ENCODE measurements at places on chromosomes 1 and 21.

DNA sequence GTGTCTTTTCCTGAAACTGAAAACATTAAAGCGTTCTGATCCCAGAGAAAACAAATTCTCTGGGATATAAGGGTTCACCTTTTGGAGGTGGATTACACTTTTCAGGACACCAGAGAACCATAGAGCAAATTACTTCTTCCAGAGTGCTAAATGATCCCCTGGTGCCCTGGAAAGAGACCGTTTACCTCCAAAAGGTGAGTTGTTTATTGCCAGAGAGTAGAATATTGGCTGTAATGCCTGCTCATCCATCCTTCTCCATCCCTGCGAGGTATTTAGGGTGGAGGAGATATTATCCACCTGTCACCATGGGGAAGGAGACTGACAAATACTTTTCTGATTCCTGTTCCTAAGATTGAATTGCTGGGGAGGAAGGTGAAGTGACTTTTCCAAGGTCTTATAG lies 30.4 kb downstream of the PBX1 start:
- ATAC-seq: no peak

DNA sequence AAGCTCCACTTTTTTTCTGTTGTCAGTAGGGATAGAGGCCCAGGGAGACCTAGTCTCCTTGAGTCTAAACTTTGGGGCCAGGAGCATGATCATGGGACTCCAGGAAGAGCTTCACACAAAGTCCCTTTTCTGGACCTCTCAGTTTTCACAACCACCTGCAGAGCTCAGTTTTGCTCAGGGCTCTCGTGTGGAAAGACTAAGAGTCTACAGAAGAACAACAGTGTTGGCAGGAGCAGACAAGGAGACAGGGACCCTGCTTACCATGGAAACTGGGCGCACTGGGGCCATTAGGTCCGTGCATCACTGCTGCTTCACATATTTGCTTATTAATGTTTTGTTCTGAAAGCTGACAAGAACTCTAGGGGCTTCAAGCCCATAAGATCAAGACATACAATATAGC lies 63.9 kb upstream of the HSD17B7 start:
- ATAC-seq: no peak

GRCh38 chr1:199287647-199288046 lies 648.8 kb downstream of the PTPRC start:
- no peak for ATAC-seq

- no peak for ATAC-seq
Observed at GRCh38 chr1:200895801-200896530, 1.3 kb downstream of the INAVA start.

DNA sequence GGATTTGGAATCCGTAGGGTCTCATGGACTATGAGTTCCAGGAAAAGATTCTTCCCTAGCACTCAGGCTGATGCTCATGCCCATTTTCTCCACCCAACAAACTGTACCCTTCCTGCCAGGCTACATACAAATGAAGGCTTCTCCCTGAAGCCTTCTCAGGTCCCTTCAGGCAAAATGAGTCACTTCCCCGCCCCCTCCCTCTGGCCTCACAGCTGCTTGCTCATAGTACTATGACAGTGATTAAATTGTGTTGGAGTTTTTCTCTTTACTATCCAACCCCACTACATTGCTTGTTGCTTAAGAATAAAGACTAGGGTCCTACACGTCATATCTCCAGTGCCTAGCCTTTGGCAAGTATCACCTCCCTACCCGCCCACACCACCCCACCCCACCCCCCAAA lies 207.6 kb upstream of the NFIA start:
- no peak for ATAC-seq

DNA sequence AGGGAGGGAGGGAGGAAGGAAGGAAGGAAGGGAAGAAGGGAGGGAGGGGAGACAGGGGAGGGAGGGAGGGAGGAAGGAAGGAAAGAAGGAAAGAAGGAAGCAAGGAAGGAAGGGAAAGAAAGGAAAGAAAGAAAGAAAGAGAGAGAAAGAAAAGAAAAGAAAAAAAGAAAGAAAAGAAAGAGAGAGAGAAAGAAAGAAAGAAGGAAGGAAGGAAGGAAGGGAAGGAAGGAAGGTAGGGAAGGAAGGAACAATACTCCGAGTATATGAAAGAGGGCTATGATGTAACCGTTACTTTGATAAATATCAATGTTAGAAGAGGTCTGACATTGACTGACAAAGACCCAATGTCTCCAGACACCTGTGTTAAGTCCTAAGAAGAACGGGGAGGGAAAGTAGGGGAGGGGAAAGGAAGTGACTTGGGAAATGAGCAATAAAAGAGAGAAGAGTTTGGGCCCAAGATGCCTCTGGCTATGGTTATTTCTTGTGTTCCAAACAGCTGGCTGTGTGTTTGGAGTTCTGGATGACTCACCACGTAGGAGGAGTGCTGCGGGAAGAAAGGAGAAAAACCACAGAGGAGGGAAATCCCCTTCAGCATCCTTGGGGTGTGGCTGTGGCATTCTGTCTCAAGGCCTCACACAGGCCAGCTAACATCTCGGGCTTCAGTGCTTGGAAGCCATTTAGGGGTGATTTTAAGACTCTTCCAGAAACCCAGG lies 37.0 kb upstream of the RXRG start:
- ATAC-seq: peak; percentile 92

GRCh38 chr1:71561729-71562128 lies 480.9 kb upstream of the ZRANB2 start:
- no peak for ATAC-seq

DNA sequence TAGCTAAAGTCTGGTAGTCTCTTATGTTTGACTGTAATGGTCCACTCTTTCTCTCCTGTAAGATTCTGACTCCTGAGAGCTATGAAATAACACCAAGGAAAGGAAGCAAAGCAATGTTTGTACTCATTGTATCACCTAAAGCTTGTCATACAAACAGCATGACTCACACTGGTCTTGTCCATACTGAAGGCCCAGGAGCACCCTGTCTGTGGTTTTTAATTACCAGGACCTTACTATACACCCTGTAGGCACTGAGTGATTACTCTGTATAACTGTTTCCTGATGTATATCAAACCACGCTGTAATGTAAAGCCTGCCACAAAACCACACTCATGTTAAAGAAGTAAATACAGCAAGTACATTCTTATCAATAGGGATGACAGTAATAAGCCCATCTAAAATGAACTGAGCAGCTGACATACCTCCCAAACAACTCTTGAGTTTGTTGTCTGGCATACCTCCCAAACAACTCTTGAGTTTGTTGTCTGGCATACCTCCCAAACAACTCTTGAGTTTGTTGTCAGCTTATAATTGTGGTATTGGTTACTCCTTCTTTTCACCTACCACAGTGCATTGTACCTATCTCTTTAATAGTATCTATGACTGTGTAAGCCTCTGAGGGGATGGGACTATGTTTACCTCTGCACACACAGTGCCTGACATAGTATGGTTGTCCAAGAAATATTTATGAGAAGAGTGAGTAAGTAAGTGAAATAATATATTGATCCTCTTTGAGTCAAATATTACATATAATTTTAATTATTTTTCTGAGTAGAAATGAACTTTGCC lies 11.6 kb upstream of the TNFSF18 start:
- peak; percentile 98 for ATAC-seq

- peak; percentile 28 for ATAC-seq
Observed at GRCh38 chr1:94092210-94092613, 28.7 kb downstream of the ABCA4 start.

- ATAC-seq: no peak
Observed at GRCh38 chr1:147384804-147385203, 142.3 kb downstream of the CHD1L start.

DNA sequence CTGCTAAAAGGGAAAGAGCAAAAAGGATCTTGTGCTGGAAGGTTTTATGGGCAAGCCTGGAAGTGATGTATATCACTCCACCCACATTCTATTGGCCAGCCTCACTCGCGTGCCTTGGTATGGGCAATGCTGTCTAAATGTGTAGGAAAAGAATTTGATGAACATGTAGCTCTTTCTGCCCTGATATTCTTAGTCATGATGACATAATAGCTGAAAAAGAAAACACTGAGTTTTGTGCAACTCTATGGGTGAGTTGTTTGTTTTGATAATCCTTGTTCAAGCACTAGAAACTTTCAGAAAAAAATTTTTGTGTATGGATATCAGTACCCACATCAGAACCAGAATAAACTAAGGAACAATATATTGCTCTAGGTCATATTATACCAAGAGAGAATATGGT lies 231.5 kb upstream of the ST6GALNAC5 start:
- ATAC-seq: no peak

DNA sequence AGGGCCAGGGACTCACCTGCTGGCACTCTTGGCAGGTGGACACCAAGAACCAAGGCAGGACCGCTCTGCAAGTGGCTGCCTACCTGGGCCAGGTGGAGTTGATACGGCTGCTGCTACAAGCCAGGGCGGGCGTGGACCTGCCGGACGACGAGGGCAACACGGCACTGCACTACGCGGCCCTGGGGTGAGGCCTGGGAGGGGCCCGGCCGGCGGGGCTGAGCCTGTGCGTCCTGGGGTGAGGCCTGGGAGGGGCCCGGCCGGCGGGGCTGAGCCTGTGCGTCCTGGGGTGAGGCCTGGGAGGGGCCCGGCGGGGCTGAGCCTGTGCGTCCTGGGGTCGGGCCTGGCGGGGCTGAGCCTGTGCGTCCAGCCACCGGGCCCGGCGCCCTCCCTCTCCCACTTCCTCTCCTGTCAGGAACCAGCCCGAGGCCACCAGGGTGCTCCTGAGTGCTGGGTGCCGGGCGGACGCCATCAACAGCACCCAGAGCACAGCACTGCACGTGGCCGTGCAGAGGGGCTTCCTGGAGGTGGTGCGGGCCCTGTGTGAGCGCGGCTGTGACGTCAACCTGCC lies 4.6 kb upstream of the MMP23B start:
- ATAC-seq: peak; percentile 81

DNA sequence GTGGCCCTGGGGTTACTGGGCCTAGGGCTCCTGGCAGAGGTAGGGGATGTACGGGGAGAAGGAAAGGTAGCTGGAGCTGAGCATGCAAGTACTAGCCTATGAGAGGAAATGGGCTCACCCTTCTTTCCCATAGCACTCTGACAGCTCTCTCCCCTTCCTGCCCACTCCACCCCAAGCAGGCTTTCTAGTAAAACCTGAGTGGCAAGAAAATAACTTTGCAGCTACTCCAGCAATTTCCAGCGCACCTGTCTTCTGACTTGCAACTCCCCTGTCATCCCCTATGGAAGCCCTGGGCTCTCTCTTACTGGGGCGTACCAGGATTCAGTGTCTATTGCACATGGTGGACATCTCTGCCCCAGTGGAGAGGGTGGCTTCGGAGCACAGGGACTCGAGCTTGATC lies 6.7 kb upstream of the IVL start:
- peak; percentile 58 for ATAC-seq

- ATAC-seq: no peak
Observed at GRCh38 chr1:232519186-232519585, 110.7 kb downstream of the SIPA1L2 start.

GRCh38 chr1:51306950-51307349 lies 23.4 kb downstream of the TTC39A start:
- no peak for ATAC-seq

DNA sequence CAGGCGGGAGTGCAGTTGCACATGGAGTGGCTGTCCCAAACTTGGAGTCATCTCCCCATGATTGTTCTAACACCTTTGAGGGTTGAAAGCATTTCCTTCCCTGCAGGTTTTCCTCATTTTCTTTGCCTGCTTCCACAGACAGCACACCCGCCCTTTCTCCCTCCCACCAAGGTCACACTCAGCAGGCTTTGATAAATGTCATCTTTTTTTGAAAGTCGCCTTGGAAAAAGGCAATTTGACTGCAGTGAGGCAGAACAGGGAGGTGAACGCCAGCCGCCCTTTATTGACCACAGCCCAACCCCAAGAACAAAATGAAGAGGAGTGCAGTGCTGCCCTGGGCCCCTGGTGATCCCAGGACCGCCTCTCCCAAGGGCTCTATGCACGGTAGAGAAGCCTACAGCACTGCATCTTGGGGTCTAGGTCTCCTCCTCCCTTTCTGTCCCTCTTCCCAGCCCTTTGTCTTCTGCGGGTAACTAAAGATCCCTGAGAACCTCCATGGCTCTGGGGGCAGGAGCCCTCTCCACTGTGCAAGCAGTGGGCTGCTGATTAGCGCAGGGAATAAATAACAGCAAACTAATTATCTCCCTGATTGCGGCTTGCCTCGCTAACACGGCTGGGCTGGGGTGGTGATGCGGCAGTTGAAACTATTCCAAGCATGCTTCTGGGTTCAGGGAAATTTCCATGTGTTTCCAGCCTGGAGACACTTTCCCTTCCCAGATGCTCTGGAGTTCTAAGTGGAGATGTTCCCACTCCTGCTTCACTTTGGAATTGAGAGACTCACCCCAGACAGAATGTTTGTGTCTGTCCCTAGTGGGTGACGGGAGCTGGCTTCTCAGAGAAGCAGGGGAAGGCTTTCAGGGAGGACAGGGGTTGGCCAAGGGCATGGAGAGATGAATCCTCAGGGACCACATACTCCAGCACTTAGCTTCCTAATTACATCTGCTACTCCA lies 11.8 kb upstream of the AMIGO1 start:
- no peak for ATAC-seq

DNA sequence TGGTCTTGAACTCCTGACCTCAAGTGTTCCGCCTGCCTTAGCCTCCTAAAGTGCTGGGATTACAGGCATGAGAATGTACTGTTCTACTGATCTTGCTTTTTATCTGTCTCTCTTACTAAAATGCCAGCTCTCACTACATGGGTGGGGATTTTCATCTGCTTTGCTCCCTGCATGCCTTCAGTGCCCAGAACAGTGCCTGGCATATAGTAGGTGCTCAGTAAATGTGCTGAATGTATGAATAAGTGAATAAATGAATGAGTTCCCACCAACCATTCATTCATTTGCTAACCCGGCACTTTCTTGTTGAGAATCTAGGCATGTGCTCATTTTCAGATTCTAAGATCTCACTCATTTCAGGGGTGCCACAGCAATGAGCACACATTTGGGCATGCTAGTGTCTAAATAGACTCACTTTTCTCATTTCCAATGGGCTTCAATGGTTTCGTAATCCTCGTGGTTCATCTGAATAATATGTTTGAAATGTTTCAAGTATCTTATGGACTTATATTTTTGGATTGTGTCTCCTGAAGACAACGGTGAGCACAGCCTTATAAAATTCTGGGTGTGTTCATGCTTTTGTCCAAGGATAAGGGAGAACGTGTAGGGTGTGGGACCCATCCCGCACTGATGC lies 7.6 kb downstream of the DHRS3 start:
- no peak for ATAC-seq

DNA sequence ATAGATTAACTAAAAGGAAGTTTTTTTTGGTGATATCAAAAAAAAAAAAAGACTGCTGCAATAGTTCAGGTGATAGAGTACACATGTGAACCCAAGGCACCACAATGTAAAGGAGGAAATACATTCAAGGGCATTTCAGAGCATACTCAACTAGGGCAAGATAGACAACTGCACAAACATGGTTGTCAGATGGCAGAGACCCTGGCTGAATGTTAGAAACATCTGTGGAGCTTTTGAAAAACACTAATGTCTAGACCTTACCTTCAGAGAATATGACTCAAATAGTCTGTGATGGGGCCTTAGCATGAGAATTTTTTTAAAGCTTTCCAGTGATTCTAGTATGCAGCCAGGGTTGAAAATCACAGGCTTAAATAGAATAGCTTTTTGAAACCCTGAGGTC lies 173.6 kb downstream of the VAV3 start:
- no peak for ATAC-seq

- ATAC-seq: no peak
Observed at GRCh38 chr1:38037221-38037939, 9.2 kb downstream of the POU3F1 start.

Data from esophagus mucosa (tissue), 1 donor.